ENCODE measurements at places on chromosomes 2 and 18.

- no peak for DNase-seq
Observed at GRCh38 chr2:207181526-207182274, 16.0 kb upstream of the KLF7 start.

- no peak for DNase-seq
Observed at GRCh38 chr2:106127282-106127771, 66.8 kb downstream of the UXS1 start.

GRCh38 chr18:23567671-23568070, 18.6 kb downstream of the NPC1 start:
- DNase-seq: no peak

GRCh38 chr18:23154823-23155500, 19.7 kb downstream of the CABLES1 start:
- DNase-seq: no peak

- no peak for DNase-seq
Observed at GRCh38 chr2:179297927-179298326, 33.3 kb upstream of the SESTD1 start.

GRCh38 chr18:12532661-12533060, 124.9 kb downstream of the PRELID3A start:
- DNase-seq: no peak

- peak; percentile 45 for DNase-seq
Observed at GRCh38 chr18:22694954-22695353, 238.2 kb upstream of the RBBP8 start.

- DNase-seq: peak; percentile 83
Observed at GRCh38 chr2:126885751-126886210, 12.9 kb upstream of the TEX51 start.
